ENCODE measurements at places on chromosomes 11 and 22.

DNA sequence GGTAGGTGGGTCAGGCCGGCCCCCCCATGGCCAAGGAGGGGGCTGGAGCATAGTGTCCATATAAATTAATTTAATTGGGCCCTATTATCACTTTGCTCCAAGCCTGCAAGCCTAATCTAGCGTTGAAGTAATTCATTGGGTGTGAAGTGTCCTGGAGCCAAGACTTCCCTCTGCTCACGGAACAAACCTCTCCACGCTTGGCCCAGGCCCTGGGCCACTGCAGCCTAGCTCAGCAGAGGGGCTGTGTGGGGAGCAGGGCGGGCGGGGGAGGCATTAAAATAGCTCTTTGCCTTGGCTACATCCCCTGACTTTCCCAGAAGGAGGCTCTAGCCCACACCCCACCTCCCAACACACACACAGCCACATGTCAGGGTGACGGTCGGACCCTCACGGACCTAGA is 73.5 kb downstream of the THAP12 start:
- DNase-seq: no peak

DNA sequence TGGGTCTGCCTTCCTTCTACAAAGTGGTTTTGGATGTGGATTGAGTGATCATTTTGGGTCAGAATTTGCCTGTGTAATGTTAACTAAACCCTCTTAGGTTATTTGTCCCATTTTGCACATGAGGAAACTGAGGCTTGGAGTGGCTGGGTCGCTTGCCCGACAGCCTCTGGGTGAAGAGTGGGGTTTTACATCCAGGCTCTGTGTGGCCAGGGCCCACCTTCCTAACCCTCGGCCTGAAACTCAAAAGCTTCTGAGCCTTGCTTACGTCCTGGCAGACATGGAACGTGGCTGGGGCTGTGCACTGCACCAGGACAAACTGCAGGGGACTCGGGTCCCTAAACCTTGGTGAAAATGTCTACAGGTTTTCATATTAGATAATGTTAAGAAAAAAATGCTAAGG is 542.4 kb downstream of the TBC1D22A start:
- no peak for DNase-seq

DNA sequence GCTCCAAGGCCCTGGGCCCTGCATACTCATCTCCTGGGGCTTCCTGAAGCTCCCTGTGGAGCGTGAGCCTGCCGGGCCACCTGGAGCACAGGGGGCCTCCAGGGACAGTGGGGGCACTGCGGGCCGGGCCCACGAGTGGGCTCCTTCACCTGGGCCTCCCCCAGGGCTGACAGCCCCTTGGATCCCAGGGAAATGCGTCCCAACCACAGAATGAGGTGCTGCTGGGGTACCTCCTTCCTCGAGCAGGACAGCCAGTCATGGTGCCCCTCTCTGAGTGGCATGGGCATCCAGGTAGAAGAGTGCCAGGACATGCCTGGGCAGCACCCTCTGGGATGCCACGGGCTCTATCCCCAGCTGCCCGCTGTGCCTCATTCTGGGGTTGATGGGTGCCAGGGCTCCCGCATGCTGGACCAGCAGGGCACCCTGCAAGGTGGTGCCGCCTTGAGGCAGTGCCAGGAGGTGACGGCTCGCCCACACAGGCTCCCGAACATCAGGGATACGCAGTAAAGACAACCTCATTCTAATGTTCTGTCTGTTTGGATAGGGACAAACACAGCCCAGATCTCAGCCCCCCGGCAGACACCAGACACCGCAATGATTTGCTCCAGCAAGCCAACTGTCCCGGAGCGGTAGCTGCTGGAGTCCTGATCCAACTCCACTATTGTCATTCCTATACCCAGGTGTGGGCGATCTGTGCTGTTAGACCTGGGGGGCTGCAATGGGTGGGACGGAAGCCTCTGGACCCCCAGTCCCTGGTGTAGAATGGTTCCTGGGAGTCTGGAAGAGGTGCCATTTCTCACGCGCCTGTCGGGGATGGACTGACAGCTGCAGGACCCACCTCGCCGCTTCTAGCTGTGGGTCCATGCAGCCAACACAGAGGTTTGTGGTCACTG is 25.8 kb downstream of the KRTAP5-5 start:
- no peak for DNase-seq

- no peak for DNase-seq
Observed at GRCh38 chr11:90849312-90849711, 626.5 kb upstream of the CHORDC1 start.

GRCh38 chr11:18313965-18314763 is 7.8 kb downstream of the HPS5 start:
- no peak for DNase-seq

- DNase-seq: no peak
Observed at GRCh38 chr11:71334191-71334590, 81.8 kb upstream of the SHANK2 start.

DNA sequence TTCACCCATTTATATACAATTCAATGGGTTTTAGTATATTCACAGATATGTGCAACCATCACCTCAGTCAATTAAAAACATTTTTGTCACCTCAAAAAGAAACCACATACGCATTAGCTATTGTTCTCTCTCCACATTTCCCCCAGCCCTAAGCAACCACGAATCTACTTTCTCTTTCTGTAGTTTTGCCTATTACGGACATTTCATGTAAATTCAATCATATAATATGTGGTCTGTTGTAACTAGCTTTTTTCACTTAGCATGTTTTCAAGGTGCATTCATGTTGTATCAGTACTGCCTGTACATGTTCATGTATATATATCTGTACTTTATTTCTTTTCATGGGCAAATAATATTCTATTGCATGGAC is 104.7 kb upstream of the RRM1 start:
- no peak for DNase-seq

- no peak for DNase-seq
Observed at GRCh38 chr11:112877581-112877980, 83.6 kb upstream of the NCAM1 start.

DNA sequence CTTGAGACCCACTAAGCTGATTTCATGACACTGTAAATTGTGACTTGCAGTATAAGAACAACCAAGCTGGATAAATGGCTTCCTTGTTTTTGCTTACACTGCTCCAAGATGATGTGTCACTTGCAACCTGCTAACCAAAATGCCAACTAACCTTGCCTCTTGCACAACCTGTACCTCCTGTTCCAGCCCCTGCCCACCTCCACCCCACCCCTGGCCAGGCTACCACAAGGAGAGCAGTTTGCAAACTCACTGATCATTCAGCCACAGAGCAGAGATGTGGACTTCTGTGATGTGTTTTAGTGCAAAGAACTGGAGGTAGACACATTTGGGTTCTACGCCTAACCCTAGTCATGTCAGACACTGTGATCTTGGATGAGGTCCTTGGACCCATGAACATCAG is 4.3 kb upstream of the APOL6 start:
- DNase-seq: no peak

DNA sequence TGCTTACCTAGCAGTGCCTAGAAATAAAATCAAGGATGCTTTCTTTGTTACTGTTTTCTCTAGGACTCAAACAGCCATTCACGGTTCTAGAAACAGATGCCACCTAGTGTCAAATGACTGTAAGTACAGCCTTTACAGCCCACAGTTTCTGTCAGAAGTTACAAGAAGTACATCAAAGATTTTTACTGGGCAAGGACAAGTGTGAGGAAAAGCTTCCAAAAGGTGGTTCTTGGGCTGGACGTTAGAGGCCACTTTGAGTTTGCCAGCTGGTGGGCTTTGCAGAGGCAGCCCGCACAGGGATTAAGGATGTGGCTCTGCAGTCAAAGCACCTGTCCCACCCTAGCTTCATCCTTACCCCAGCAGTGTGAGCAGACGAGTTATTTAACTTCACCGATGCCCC is 6.9 kb downstream of the KMT5B start:
- no peak for DNase-seq

DNA sequence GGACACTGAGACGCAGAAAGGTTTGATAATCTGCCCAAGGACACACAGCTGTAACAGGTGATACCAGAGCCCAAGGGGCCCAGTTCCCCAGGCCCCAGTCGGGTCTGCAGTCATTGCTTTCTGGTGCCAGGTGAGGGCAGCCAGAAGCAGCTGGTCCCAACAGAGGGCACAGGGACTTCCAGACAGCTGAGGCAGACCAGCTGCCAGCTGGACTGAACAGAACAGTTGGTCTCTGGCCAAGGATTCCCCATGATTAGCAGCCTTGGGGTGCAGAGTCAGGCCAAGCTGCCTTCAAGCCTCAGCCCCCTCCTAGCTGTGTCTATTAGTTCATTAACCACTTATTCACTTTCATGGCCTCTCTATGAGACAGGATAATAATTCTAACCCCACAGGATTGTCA is 105.6 kb downstream of the RRAS2 start:
- DNase-seq: no peak

- DNase-seq: no peak
Observed at GRCh38 chr22:29654420-29654819, 51.0 kb downstream of the NF2 start.

GRCh38 chr22:22954656-22955055 is 67.0 kb downstream of the IGLL5 start:
- DNase-seq: no peak

DNA sequence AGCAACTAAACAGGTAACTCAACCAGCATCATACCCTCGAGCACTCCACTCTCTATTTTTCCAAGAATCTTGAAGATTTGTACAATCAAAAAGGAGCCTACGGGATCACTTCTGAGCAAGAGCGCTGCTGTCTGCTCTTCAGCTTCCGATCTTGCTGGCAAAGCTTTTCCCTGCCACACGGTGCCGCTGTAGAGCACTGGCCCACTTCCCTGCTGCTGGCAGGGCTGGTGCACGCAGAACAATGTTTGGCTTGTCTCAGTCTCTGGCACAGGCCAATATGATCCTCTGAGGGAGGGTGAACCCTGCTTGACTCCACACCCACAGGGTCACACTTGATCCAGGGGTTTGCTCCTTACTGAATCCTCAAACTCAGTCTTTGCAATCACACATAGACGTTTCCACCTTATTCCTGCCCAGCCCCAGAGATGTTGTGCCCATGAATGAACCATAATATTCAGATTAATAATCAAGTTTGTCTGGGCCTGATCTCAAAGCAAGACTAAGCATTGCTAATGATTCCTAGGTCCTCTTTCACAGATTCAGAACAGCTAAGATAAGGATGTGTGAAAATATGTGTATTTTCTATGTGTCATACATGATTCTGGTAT is 536.6 kb downstream of the SOX6 start:
- DNase-seq: no peak

DNA sequence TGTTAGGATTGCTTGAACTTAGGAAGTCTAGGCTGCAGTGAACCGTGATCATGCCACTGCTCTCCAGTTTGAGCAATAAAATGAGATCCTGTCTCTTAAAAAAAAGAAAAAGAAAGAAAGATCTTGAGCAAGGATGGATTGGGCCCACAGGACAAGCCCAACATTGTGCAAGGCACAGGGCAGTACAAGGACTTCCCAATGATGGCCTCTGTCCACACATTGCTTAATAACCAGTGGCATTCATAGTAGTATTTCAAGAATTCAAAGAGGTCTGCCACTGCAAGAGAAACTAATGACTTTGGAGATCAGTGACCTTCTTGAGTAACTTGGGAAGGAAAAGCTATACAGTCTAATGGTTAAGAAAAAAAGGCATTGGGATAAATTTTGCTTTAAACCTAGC is 44.6 kb downstream of the SEZ6L start:
- no peak for DNase-seq

DNA sequence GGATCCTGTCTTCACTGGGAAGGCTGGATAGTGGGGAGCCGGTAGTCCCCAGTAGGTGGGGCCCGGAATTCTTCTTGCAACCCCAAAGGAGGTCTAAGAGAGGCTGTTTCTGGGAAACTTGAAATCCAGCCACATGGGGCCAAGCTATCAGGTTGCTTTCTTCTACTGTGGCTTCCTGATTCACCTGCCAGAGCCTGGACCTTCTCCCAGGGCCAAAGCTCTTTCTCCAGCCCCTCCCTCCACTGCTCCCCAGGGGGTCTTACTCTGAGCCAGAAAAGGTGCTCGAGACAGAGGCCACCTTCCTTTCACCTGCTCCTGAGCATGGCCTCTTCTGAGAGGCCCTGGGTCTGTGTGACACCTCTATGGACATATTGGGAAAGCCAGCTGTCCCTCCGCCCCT is 9.1 kb downstream of the TST start:
- DNase-seq: no peak

DNA sequence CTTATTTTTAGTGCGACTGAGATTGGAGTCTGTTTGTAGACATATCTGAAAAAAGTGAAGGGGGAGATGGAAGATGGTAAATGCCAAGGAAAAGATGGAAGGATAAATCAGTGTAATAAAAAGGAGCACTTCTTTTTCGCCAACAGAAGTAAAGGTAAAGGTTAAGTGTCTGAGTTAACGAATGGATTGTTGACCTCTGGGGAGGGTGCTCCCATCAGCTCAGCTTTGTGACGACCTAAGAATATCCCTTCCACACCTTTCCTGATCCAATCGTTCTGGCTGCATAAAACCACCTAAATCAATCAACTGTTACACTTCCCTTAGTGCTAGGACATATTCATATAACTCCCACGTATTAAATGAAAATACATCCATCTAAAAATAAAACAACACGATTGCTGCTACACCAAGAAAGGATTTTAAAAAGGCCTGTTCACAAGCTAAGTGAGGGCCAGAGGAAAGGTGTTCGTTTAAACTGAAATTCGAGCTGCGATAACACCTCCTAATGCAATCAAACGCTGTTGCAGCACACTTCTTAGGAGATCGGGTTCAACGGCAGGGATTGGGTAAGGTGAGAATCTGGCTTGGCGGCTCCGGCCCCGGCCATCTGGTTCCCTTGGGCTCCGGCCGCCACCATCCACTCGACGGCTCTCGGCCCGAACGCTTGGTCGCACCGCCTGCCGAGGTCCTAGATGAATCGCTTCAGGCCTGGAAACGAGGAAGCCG is 658 bp downstream of the C11orf71 start:
- no peak for DNase-seq

DNA sequence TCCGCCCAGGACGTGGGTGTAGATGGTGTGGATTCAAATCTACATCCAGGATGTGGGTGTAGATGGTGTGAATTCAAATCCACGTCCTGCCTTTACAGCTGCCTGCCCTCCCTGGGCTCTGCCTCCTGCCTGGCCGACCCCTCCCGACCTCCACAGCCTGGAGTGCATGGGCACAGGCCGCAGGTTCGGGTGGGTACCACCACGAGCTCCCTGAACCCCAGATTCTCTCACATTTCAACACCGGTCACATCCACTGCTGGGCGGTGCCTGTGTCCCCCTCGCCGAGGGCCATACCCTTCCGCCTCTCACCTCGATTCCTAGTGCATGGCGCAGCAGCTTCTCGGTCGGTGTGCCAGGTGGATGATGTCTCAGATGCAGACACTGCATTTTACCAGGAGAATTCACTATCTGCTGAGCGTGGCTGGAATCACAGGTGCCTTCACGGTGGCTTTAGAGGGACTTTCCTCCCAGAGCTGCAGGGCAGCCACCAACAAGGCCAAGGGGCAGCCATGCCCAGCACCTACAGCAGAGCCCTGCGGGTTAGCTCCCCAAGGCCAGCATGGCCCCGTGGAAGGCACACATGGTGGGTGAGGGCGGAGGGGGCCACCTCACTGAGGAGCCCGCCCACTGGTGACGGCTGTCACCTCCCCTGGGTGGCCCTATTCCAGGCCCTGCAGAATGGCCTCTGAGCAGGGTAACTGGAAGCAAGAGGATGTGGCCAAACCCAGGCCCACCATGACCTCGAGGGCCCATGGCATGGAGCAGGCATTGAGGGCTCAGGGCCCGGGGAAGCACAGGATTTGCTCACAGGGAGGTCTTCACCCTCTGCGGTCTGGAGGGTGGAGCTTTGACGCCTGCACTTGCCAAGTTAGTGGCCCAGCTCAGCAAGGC is 638.5 kb downstream of the TBC1D22A start:
- DNase-seq: no peak

Data from activated CD8-positive, alpha-beta memory T cell treated with anti-CD3 and anti-CD28 coated beads for 48 hours (primary cell).